Activated T-cell treated with anti-CD3 and anti-CD28 coated beads, Interleukin-2, amount 50 U/mL, for 72 hours (primary cell): ENCODE measurements at places on chromosomes 1 and 21. TPM values are rescaled to one million over a fixed set of nuclear protein-coding genes. Genes with fewer than 3 reads are reported as not detected.
A peak's percentile ranks its signal among the peaks of the same experiment; 100 is the strongest.

- no peak for DNase-seq
Measured at GRCh38 chr1:76607717-76608116, 259.6 kb upstream of the ST6GALNAC5 start.

The CR1L gene
- 0.19 TPM for total RNA-seq

DNA sequence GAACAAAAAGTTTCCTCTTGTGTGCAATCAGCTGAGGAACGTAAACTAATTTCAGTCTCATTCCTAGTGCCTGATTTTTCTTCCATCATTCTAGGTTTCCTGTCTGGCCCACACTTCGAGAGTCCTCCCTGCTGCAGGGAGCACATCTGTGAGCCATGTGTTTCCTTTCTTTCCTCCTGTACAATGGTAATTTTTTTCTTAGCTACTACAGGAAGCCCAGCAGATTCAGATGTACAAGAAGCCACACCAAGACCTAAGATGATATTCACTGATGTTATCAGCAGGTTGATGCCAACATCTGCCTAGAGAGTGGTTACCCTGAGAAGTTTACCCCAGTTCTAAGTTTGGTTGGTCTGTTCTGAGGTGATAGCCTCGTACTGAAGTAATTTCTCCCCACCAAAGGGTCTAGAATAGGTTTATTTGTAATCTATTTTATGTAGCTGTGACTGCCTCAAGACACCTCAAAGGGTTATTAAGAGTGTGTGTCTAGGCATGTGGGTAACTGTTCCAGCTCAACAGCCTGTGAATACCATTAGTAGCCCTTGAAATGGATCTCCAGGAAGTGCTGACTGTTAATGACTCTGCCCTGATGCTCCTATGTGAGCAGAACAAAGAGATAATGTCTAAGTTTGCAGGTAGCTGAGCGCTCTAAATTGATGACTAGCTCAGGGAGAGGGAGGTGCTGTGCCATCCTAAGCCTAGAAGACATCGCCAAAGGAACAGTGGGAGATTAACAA, 31.7 kb upstream of the CLDN14 start:
- DNase-seq = no peak

GRCh38 chr1:28887419-28887834, 26.9 kb upstream of the EPB41 start:
- DNase-seq = peak; percentile 33

The COP1 gene
- total RNA-seq = 53.5 TPM

The KCNC4 gene
- 28.9 TPM for total RNA-seq

The BTBD19 gene
- 16.8 TPM for total RNA-seq

- no peak for DNase-seq
Measured at GRCh38 chr1:175976865-175977642, 230.0 kb downstream of the COP1 start.

The GNG4 gene
- 20.4 TPM for total RNA-seq

DNA sequence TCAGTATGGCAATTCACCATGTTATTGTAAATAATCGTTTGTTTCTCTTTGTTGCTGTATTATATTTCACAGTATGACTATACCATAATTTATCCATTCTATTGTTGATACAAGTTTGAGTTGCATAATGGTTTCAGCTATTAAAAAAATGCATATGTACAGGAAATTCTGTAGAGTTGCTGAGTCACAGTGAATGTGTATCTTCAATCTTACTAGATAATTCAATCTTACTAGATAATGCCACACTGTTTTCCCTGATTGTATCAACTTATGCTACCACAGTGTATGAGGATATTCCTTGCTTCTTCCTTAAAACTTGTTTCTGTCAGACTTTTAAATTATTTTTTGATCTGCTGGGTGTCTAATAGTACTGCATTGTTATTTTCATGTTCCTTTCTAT, 3.5 kb upstream of the COA6 start:
- DNase-seq = no peak

DNA sequence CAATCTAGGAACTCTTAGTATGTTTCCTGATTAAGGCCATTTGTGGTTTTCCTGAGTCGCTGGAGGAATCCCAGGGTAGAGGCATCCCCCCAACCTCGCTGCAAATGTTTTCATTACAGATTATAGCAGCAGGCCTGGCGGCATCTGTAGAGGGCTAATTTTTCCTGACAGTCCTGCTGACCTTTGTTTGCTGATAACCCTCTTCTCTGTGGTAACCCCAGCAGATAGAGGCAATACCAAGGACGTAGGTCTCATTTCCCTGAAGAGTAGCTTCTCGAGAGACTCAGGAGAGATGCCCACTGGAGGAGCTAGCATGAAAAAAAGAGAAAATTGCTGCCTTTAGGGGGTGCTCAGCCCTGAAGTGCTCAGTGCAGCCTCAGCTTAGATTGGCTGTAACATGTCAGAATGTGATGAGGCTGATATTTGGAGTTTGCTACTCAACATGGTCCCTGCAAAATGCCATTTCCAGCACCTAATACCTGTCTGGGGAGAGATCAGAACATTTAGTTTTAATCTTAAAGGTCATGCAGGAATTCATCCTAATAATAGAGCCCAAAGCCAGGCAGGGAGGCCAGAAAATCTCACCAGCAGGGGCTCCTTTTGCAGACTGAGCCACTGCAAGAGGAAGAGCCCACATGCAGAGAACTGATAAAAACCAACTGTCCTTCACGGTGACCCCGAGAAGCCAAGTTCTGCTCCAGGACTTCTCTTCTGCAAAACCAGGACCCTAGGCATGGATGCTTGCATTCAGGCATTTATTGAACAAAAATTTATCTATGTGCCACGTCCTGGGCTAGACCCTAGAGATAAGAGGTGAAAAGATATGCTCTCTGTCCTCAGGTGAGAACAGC, 184.5 kb downstream of the KAZN start:
- DNase-seq = no peak

- no peak for DNase-seq
Measured at GRCh38 chr1:109531380-109531779, 8.3 kb upstream of the GPR61 start.

DNA sequence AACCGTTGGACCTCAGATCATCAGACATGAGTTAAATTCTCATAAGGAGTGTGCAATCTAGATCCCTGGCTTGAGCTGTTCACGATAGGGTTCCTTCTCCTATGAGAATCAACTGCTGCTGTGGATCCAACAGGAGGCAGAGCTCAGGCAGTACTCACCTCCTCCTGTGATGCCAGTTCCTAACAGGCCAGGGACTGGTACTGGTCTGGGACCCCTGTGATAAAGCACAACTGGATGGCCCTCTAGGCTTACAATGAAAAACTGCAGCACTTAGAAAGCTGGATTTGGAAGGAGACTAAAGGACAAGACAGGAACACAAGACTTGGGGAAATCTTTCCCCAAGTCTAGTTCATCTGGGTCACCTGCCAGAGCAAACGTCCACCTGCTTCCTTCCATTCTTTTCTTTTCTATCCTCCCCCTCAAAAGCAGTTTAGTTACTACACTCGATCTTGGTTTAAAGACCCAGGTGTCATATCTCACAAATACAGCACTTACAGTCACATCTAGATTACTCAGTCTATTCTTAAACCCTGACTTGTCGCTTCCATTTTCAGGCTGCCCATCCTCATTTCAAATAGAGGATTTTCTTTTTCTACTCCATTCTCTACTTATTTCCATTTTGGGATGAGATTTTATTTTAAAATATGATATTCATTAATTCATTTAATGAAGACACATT, 59.8 kb downstream of the PTPN14 start:
- DNase-seq = no peak

The GCSAML gene
- 0.14 TPM for total RNA-seq

DNA sequence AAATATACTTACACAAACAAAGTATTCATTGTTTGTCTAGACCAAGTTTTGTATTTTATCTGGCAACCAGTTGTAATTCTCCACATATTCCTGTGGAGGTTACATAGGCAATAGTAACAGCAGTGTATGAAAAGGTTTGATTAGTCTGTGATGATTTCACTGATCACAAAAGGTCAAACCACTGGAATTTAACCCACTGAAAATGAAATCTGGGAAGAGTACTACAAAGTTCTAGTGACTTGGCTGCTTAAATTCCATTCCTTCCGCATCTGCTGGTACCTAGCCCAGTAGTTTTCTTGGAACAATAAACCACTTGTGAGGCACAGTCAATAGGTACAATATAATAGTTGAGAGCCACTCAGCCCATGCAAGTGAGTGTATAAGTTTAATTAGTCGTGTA, 205.4 kb downstream of the NFIA start:
- DNase-seq = no peak

GRCh38 chr1:174297351-174297750, 138.0 kb downstream of the RABGAP1L start:
- no peak for DNase-seq

DNA sequence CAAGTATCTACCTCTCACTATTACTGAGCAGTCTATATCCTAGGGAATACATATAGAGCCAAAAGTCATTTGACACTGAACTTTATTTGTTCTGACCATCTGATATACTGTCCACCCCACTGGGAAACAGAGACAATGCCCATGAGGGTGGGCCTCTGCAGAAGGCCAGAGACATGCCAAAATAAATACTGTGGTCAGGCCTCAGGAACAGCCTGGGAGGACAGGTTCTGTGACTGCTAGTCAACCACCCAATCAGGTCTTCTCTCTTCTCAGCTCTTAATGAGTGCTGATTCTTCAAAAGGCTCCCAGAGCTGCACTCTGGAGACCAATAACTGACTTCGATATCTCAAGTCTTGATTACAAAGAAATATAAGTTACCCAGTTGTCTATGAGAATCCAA, 5.5 kb upstream of the ANKRD35 start:
- no peak for DNase-seq

DNA sequence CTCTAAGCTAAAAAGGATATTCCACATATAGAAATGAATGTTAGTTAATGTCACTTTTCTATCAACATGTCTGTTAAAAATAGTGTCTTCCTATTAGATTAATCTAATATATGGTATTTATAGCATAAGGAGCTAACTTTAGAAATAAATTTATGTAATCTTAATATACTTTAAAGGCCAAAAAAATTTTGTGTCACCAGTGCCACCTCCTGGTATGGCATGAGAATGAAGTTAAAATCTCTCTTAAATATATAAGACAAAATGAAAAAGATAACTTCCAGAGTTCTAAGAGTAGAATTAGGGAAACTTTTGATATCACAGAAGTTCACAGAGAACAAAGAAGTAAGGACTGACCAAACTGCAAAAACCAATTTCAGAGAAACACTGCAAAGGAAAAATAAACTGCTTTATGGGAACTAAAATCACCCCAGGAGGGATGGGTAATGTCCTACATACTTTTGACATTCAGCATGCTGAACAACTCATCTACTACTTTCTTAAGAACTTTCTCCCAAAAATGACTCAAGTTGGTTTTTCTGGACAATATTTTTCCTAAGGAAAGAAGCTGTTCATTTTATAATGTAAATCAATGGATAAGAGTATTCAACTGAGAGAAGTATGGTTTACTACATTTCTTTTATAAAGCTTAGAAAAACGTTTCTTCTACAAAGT, 82.8 kb downstream of the TRIM33 start:
- peak; percentile 2 for DNase-seq

GRCh38 chr1:167136191-167136614, 42.3 kb downstream of the STYXL2 start:
- no peak for DNase-seq

DNA sequence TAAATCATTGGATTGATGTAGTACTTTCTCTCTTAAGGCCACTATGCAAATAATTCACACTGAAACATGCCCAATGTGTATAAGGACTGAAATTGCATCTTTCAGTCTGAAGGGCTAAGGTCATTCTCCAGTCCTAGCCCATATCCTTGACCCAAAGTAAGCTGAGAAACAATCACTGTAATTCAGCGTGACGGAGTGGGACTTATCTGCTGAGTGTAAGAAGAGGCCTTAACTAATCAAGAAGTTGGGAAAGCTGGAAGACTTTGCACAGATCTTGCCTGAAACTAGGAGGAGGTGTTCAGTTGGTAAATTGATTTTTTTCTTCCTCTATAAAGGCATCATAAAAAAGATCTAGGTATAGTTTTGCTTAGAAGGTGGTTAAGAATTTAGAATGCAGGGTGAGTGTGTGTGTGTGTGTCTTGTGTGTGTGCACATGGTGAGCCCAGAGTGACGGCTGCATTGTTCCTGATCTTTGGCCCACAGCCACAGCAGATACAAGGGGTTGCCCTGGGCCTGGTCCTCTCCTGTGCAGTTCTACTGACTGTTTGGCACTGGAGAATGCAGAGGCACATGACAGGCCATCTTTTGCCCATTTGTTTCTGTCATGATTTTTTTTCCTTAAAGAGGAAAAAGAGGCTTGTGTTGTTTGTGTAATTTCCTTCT, 13.3 kb upstream of the PPP2R5A start:
- DNase-seq = no peak

DNA sequence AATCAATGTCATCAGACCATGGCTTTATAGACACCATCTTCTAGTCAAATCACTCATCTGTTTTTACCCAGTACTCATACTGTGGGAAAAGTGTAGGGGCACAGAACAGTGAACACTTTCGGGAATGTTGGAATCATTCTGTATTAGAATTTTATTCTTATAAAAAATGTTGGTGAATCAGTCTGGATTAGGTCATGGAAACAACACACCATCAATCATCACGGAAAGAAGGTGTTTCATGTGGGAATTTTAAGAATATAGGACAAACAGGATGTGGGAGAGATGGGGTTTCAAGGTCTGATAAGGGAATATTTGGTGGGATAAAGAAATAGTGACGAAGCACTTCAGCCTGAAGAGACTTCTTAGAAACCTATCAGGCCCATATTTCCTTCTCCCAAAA, 17.3 kb downstream of the GBP1 start:
- no peak for DNase-seq

DNA sequence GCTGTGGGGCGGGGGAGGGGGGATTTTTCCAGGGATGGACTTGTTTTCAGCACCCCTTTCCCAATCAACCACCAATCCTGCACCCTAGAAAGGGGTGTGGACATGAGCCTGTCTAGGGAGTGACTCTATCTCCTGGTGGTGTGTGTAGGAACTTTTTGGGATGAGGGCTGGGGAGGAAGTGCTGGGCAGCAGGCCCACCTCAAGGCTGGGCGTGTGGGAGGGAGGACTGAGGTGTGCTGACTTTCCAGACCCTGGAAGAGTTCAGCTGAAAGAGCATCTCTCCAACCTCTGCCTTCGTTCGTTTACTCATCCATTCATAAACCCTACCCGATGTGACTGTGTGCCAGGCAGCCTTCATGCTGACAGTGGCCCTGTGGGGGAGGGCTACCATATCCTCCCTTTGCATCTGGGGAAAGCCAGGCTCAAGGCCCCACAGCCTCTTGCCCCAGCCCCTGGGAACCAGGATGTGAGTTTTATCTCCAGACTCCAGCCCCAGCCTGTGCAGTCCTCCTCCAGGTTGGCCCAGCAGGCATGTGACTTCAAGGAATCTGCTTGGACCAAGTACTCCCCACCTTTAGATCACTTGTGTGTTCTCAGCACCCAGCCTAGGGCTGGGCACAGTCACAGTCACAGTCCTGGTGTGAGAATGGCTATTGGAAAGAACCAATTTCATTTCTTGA, 6.7 kb downstream of the KNCN start:
- DNase-seq = no peak

- no peak for DNase-seq
Measured at GRCh38 chr1:84267476-84267875, 34.0 kb upstream of the SAMD13 start.

The C1orf105 gene
- total RNA-seq = not detected

The PCAT6 gene
- total RNA-seq = 1.0 TPM
